WTC11 (cell line): ENCODE measurements at places on chromosomes 3 and 15. TPM values are rescaled to one million over a fixed set of nuclear protein-coding genes. Genes with fewer than 3 reads are reported as not detected.

GRCh38 chr15:41411031-41411430, 5.9 kb upstream of the RTF1 start:
- H3K4me3 ChIP-seq, result no peak overlapping the region
- H3K36me3 ChIP-seq, result no peaks in the 10 kb centered on the region
- H3K27me3 ChIP-seq, result no peaks in the 10 kb centered on the region
- no peak for DNase-seq
- H3K27ac ChIP-seq, result peak overlapping the region; percentile 91

SLCO2A1 gene
- total RNA-seq, result 2.3 to 3.3 TPM (median 3.3 TPM) in 3 replicates

- DNase-seq, result no peak
- no peak overlapping the region for H3K27ac ChIP-seq
- no peaks in the 10 kb centered on the region for H3K27me3 ChIP-seq
- H3K36me3 ChIP-seq, result no peaks in the 10 kb centered on the region; the same call in 1 of the 2 replicates
- no peak overlapping the region for H3K4me3 ChIP-seq
- peaks cover 6% of the 10 kb centered on the region; the same call in 1 of the 2 replicates for H3K4me1 ChIP-seq
These were observed 173.0 kb downstream of the ADAMTS17 start for GRCh38 chr15:100168787-100169186.

GRCh38 chr3:42057561-42058211, 33.5 kb upstream of the TRAK1 start:
- DNase-seq, result no peak
- no peaks in the 10 kb centered on the region for H3K27me3 ChIP-seq
- no peak overlapping the region for H3K4me3 ChIP-seq
- H3K27ac ChIP-seq, result peak overlapping the region; percentile 29
- no peaks in the 10 kb centered on the region for H3K36me3 ChIP-seq

LTK gene
- 0.27 to 0.66 TPM (median 0.53 TPM) in 3 replicates for total RNA-seq

MUC4 gene
- total RNA-seq, result 2.1 to 2.8 TPM (median 2.3 TPM) in 3 replicates

EID1 gene
- total RNA-seq, result 89.5 to 104 TPM (median 102 TPM) in 3 replicates

TUSC7 gene
- total RNA-seq, result not detected in 3 replicates

DNA sequence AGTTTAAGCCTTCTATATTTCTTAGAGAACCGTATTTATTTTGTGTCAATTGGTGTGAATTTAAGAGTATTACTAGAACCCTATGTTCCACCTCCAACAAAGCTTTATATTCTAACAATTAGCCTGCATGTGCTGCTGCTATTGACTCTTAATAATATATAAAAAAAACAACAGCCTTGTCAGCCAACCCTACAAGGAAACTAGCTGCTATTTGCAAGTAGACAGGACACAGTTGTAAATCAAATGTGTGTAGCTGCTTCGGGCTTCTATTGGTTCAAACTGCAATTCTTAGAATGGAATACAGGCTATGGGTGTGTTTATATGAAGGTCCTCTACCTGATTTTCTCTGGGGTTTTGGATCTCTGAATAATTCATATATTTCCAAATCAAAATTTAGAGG, 60.7 kb downstream of the ZBTB20 start:
- H3K27ac ChIP-seq, result no peak overlapping the region
- no peaks in the 10 kb centered on the region for H3K36me3 ChIP-seq
- H3K27me3 ChIP-seq, result no peaks in the 10 kb centered on the region
- no peak overlapping the region for H3K4me3 ChIP-seq
- DNase-seq, result no peak

ZBTB11 gene
- 12.6 to 13.5 TPM (median 12.7 TPM) in 3 replicates for total RNA-seq

NEK10 gene
- total RNA-seq, result 0.37 to 1.4 TPM (median 0.73 TPM) in 3 replicates

DNA sequence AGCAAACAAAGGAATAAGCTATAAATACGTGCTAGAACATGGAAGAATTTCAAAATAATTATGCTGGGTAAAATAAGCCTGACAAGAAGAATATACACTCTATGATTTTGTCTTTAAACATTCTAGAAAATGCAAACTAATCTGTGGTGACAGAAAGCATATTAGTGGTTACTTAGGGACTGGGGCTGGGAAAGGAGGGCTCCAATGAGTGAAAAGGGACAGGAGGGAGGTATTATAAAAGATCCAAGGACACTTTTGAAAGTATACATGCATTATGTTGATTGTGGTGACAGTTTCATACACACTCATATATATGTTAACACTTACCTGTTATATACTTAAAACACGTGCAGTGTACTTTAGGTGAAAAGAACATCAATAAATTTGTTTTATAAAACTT, 23.0 kb downstream of the MYH15 start:
- no peak overlapping the region for H3K27ac ChIP-seq
- H3K4me3 ChIP-seq, result no peak overlapping the region
- no peak for DNase-seq
- no peaks in the 10 kb centered on the region for H3K27me3 ChIP-seq
- peaks cover 32% of the 10 kb centered on the region for H3K4me1 ChIP-seq

- peak; percentile 21 for DNase-seq
- H3K36me3 ChIP-seq, result peaks cover 9% of the 10 kb centered on the region
- H3K4me1 ChIP-seq, result peaks cover 72% of the 10 kb centered on the region
- H3K27ac ChIP-seq, result peak overlapping the region; percentile 57
- no peaks in the 10 kb centered on the region for H3K27me3 ChIP-seq
These were observed 132.9 kb downstream of the GABRB3 start for GRCh38 chr15:26639966-26640365.

GRCh38 chr3:176755977-176756376, 441.3 kb downstream of the TBL1XR1 start:
- H3K27me3 ChIP-seq, result no peaks in the 10 kb centered on the region
- H3K36me3 ChIP-seq, result no peaks in the 10 kb centered on the region
- no peak overlapping the region for H3K27ac ChIP-seq
- peaks cover 4% of the 10 kb centered on the region; the same call in 1 of the 2 replicates for H3K4me1 ChIP-seq
- DNase-seq, result no peak

DNA sequence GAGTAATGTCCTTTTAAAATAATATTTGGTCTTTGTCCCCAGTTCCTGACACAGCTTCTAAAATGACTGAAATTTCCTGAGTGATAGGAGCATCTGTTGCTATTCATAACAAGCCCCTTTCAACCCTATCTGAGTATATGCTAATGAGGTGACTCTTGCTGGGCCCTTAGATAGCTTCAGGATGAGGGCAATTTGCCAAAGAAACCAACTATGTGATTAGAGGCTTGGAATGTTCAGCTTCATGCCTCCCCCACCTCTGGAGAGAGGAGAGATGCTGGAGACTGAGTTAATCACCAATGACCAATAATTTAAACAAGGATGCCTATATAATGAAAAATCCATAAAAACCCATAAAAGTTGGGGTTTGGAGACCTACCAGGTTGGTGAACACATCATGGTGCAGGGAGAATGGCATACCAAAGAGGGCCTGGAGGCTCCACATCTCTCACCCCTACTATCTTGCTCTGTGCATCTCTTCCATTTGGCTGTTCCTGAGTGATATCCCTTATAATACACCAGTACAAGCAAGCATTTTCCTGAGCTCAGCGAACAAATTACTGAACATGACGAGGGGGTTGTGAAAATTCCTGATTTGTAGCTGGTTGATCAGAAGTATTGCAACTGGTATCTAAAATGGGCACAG, 189.2 kb downstream of the ECT2 start:
- H3K4me3 ChIP-seq, result no peak overlapping the region
- no peaks in the 10 kb centered on the region for H3K36me3 ChIP-seq
- no peak for DNase-seq
- no peaks in the 10 kb centered on the region for H3K27me3 ChIP-seq

- H3K27ac ChIP-seq, result no peak within 1 kb of the TSS
- H3K4me1 ChIP-seq, result peaks cover 12% of the 10 kb centered on the region
- peak; percentile 71 for DNase-seq
These were observed at the start of gene SUSD5 for GRCh38 chr3:33218446-33219174. Gene SUSD5 (minus strand): TSS chr3:33218810. CDS start chr3:33218797, 13 bp downstream.

DNA sequence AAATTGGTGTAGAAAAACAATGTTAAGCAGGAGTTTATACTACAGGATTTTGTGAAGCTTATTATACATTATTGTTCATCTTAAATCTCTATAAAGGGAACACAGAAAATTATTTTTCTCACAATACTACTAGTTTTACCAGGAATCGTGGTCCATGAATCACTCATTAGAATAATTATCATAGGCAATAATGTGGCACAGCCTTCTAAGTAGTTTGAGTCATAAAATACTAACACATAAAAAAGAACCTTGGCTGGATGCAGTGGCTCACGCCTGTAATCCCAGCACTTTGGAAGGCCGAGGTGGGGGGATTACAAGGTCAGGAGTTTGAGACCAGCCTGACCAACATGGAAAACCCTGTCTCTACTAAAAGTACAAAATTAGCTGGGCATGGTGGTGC, 393.1 kb upstream of the ZNF717 start:
- 0 out of 2 replicates have a peak, but pooled peaks cover 3% of the 10 kb centered on the region for H3K36me3 ChIP-seq
- no peak for DNase-seq
- H3K27me3 ChIP-seq, result no peaks in the 10 kb centered on the region
- no peak overlapping the region for H3K4me3 ChIP-seq
- no peaks in the 10 kb centered on the region for H3K4me1 ChIP-seq
- no peak overlapping the region for H3K27ac ChIP-seq

DNA sequence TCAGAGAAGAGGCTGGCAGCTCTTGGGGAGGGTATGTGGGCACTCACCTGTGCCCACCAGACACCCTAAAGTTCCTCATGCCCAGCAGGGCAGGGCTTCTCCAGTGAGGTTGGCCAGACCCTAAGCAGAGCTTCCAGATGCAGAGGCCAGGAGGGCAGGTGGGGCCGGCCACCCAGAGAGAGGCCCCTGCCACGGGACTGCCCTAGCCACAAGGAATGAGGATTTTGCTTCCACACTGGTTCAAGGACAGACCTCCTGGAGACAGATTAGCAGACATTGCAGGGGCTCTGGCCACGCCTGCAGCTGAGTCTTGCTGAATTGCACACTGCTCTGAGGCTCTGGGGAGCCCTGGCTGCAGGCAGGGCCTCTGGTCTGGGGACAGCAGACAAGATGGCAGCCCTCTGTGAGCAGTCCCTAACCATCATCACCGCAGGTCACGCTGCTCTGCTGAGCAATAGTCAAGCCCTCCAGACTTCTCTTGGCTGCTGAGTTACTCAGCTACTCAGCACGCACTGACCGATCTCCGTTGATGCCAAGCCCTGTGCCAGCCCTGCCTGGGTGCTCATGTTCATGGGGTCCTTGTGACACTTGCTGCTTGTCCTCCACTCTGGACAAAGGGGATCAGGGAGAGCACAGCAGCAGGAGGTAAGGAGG, 117.4 kb upstream of the ABHD17C start:
- no peak overlapping the region for H3K4me3 ChIP-seq
- DNase-seq, result no peak
- H3K4me1 ChIP-seq, result peaks cover 10% of the 10 kb centered on the region
- H3K27ac ChIP-seq, result peak overlapping the region; percentile 52
- no peaks in the 10 kb centered on the region for H3K36me3 ChIP-seq

GRCh38 chr3:108489776-108490175, 20.6 kb downstream of the MYH15 start:
- H3K27ac ChIP-seq, result no peak overlapping the region
- H3K27me3 ChIP-seq, result no peaks in the 10 kb centered on the region
- peaks cover 29% of the 10 kb centered on the region for H3K4me1 ChIP-seq

EOMES gene
- 0.76 to 1.4 TPM (median 1.1 TPM) in 3 replicates for total RNA-seq

DNA sequence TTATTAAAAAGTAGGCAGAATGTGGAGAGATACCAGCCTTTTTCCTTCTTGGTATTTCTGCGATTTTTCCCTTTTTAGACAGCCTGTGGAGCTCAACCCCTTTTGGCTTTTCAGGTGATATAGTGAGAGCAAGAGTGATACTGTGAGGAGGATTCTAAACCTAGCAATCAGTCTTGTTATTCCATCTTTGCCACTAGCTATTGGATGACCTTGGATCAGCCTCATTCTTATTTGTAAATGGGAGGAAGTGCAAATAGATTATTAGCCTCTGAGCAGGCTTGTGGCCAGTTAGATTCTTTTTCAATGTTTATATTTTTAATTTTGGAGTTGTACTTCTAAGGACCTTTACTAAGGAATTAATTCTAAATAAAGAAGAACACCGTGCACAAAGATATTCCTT, 34.0 kb downstream of the IQGAP1 start:
- no peak overlapping the region for H3K4me3 ChIP-seq
- H3K27me3 ChIP-seq, result no peaks in the 10 kb centered on the region
- peak overlapping the region; percentile 47; the same call in 1 of the 2 replicates for H3K27ac ChIP-seq
- peaks cover 50% of the 10 kb centered on the region for H3K4me1 ChIP-seq

CPLX3 gene
- total RNA-seq, result 0.09 to 0.21 TPM (median 0.09 TPM) in 3 replicates

DNA sequence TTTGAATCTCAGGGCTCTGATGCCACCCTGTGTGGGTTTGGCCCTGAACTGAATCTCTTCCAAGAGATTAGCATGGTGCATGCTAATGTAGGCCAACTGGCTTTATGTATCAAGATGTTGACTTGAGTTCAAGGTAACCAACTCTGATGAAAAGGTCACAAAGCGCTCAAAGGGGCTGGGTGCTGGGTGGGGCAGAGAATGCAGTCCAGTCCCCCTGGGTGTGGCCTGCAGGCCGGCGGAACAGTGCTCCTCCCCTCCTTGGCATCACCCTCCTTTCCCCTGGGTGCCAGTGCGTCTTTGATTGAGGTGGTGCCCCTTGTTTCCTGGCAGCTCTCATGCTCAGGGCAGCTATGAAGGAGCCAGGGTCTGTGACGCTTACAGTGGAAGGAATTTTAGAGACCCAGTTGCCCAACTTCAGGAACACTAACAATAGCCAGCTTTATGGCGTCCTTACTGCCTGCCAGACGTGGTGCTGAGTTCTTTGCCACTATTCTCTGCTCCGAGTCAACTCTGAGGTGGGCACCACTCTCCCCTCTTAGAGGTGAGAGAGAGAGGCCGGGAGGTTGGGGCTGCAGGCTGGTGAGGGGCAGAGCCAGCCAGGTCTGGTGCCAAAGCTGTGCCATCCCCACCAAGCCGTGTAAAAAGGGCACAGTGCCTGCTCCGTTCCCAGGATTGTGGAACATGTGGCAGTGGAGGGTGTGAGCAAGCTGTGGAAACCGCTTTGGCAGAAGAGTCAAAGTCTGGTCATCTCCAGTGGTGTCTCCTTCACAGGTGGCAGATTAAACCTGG, 9.8 kb downstream of the SYNM start:
- H3K27ac ChIP-seq, result no peak overlapping the region
- no peaks in the 10 kb centered on the region for H3K36me3 ChIP-seq
- no peaks in the 10 kb centered on the region for H3K27me3 ChIP-seq

- no peak overlapping the region for H3K4me3 ChIP-seq
- H3K4me1 ChIP-seq, result peaks cover 13% of the 10 kb centered on the region
- peaks cover 14% of the 10 kb centered on the region for H3K36me3 ChIP-seq
- H3K27me3 ChIP-seq, result no peaks in the 10 kb centered on the region
These were observed 6.5 kb downstream of the DYNC1LI1 start for GRCh38 chr3:32564195-32564594.

DNA sequence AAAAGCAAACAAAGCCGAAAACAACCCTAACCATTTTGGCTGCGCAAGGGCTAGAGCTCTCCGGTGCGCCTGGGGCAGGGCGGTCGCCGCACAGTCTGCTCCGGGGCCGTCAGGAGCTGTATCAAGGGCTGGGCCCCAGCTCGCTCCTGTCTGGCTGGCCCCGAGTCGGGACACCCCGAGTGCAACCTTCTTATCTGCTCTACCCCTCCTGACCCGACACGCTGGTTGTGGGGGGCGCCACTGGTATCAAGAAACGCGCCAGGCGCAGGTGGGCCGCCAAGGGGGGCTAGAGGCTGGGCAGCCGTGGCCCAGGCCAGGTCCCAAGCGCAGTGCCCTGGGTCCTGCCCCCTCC, 36.0 kb downstream of the NR2F2 start:
- H3K36me3 ChIP-seq, result no peaks in the 10 kb centered on the region; the same call in 1 of the 2 replicates
- peaks cover 63% of the 10 kb centered on the region for H3K4me1 ChIP-seq
- H3K27ac ChIP-seq, result no peak overlapping the region
- no peak for DNase-seq
- no peaks in the 10 kb centered on the region for H3K27me3 ChIP-seq

HEMK1 gene
- total RNA-seq, result 15.2 to 20.9 TPM (median 15.8 TPM) in 3 replicates
